Activated T-cell treated with anti-CD3 and anti-CD28 coated beads for 4 hours (primary cell): ENCODE measurements at places on chromosomes 4 and X.

DNA sequence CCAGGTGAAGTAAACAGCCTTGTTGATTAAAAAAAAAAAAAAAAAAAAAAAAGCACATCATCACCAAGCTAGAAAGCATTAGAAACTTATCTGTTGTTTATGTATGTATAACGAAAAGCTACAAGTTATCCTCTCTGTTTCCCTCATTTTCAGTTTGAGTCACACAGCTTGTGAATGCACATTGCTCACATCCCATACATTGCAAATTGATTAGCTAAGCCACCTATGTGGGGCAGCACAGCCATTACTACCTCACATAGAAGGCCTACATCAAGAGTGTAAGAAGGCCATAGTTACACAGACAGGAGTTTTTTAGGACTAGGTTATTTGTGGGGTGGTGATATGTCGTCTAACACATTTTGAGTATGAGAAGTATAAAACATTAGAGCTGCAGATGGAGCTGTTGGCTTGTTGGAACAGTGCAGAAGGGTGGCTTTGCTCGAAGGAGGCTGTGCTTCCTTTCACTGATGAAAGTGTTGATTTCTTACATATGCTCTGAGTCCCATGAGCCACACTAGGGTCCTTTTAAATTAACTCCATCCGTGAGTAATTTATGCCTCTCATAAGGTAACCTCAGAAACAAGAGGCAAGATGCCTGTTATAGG, 431.6 kb downstream of the GABRG1 start:
- no peak for DNase-seq

DNA sequence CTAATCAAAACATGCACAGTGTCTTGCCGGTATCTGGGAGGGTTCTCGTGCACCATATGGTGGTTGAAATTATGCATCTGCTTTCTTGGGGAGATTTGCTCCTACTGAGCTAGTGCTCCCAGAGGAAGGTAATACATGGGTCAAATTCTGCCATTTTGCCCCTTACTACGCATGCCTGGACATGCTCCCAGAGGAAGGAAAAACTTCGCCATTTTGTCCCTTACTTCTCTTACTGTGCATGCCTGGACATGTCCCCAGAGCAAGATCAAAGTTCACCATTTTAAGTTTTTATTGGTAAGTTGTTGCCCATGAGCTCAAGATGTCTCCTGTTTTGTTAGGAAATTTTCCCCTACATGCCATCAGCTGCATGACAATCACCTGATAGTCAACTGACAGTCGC, 252.1 kb upstream of the KLHL4 start:
- no peak for DNase-seq

DNA sequence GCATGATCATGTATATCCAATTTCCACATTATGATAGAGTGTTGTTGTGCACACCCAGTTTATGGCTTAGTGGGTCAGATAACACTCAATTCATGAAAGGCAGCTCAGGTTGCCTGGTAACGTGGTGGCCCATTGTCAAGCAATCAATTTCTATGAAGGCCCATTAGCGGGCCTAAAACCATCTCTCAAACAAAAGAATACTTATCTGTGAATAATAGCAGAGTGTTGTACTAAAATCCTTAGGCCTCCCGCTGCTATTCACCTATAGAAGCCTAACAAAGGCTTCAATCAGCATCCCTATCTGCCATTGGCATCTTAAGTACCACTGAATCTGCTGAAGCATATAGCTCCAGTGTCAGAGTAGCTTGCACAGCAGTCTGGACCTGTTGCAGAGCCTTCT, 849.6 kb upstream of the POU3F4 start:
- no peak for DNase-seq

DNA sequence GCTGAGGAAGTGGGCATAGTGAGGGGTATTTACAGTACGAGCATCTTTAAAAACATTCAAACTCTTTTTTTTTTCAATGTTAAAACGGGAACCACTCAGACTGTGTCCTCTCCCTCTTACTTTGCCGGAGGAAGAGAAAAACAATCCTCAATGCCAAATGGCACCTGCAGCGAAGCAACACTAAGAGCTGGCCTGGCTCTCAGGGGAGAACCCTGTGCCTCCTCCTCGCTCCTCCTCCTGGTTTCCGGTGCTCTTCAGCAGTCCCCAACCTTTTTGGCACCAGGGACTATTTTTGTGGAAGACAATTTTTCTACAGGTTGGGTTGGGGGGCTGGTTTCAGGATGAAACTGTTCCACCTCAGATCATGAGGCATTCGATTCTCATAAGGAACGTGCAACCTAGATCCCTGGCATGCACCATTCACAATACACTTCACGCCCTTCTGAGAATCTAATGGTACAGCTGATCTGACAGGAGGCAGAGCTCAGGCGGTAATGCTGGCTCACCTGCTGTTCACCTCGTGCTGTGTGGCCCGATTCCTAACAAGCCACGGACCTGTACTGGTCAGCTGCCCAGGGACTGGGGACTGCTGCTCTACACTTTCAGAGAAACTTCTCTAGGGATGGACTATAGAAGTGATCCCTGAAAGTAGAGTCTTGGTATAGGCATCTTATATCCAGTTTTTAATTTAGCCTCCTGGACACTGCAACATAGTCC, 404.1 kb downstream of the RAPGEF2 start:
- no peak for DNase-seq

DNA sequence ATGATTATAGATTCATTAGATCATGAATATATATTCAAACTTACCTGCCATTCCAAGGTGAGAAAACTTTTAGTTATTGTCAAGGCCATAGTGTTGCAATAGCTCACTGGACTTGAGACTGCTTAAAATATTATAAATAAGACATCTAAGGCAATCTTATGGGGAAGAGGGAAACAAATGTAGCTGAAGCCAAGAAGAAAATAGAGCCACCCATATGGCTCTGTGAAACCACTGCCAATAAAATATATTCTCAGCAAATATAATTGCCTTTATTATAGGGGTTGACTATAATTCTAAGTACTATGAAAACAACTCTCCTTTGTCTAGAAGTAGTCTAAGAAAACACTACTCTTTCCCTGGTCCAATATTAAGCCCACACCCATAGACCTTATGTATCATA, 938.5 kb downstream of the FSTL5 start:
- DNase-seq: no peak

DNA sequence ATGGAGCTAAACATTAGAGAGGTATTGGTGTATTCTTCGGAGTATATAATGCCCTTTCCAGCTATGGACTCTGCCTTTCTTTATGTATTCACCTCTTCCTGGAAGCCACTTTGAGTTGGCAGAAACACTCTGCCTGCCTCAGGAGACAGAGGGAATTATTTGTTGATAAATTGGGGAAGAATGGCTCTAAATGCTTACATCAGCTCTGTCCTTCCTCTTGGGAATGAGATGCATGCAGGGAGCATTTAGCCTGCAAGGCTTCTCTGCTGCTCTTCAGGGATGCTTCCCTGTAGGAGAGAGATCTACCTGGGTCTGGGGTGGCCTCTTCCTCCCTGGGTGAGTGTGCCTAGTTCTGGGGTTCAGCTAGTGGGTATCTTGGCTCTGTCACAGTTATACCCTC, 6.9 kb upstream of the HS3ST1 start:
- no peak for DNase-seq

DNA sequence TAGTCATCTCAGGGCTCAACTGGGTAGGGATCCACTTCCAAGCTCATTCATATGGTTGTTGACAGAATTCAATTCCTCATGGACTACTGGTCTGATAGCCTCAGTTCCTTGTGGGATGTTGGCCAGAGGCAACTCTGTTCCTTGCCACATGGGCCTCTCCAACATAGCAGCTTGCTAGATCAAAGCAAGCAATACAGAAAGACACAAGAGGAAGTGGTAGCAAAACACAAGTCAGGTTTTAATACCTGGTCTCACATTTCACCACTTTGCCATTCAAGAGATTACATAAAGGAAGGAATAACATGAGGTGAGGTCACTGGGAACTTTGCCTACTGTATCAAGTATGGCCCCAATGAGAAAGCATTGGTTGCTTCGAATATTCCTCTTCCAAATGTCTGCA, 79.2 kb downstream of the PRSS12 start:
- no peak for DNase-seq

DNA sequence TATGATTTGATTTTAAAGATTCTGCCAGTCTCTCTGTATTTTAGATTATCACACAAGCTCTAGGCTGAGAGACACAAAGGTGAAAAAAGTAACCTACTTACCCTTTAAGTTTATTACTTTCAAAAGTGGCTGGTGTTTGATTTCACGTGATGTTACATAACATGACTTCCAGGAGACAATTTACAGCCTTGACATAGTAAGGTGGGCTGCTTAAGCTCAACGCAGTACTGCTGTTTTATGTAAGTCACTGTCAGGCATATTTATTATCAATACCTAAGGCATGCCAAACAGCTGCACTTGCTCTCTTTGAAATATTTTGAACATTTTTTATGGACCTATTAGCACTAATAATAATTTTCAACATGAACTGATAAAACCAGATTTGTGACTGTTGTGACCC, 451.5 kb upstream of the FAM241A start:
- DNase-seq: no peak

DNA sequence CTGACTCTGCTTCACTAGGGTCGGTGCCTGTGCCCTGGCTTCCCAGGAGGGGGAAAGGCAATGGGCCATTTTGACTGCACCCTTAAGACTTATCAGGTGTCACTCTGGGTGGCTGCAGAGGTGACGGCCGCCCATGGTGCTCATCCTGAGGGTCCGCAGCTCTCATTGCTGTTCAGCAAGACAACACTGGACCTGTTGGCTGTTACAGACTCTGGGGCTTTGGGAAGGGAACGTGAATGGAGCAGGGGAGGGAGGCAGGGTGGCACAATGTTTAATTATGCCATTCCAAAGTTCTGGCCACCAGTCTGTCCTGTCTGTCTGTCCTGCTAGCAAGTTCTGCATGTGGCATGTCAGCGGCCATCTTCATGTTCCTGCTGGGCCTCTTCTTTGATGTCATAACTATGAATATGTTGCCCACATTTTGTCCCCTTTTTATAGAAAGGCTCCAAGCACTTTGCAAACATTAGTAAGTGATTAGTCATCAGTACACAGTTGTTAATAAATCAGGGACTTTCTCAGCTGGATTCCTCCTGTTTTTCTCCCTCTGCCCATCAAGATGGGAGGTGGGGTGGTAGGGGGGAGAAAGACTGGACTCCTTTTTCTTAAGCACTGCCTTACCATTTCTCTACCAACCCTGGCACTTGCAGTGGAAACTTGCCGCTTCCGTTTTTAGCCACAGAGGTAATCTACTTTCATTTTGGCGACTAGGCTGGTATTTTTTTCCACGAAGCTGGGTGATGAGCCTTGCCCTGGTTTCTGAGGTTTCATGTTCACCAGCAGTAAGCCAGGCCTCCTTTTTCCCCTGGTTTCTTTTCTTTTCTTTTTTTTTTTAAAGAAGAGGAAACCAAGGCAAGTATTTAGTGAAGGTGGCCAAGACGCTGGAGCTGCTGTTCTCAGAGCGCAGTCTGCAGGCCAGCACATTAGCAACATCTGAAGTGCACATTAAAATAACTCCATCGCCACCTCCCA, 88.6 kb upstream of the TRIM2 start:
- DNase-seq: peak; percentile 66

GRCh38 chrX:857376-857775, 226.8 kb downstream of the SHOX start:
- no peak for DNase-seq

- no peak for DNase-seq
Observed at GRCh38 chr4:30402276-30402675, 317.9 kb upstream of the PCDH7 start.

GRCh38 chrX:104668550-104668949, 102.6 kb downstream of the IL1RAPL2 start:
- no peak for DNase-seq

DNA sequence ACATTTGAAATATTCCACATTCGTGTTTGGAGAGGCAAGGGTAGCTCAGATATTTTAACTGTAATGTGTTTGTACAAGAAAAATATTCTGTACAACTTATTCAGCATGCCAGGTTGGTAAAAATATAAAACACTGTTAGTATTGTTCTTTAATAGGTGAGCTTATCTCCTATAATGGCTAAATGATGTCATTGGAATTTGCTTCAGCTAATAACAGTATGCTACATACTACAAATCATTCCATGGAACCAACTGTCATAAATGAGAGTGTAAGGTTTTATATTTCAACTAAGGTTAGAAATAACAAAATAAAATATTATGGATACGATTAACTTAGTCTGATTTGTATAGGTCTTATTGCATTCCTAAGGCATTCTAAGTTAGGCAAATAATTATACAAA, 206.6 kb downstream of the ADGRL3 start:
- no peak for DNase-seq

- no peak for DNase-seq
Observed at GRCh38 chrX:39848243-39848642, 249.5 kb downstream of the BCOR start.

DNA sequence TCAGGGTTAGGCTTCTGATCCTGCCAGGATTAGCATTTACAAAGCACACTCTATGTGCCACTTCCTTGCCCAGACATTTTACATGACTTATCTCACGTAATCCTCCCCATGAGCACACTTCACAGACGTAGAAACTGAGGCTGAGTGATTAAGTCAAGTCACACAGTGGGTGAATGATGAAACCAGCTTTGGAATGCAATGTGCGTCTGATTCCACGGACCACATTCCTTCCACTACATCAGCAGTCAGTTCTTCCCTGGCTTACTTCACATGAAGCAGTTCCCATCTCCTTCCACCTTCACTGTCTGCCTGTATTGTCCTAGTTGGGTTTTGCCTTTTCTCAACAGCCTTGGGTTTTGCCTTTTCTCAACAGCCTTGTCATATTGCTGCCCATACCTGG, 134.3 kb upstream of the PPARGC1A start:
- DNase-seq: no peak

GRCh38 chr4:88097301-88097700, 61.1 kb downstream of the ABCG2 start:
- no peak for DNase-seq

GRCh38 chr4:71259911-71260331, 78.9 kb upstream of the SLC4A4 start:
- no peak for DNase-seq
